ENCODE measurements at places on chromosomes 2 and 18. TPM values are rescaled to one million over a fixed set of nuclear protein-coding genes. Genes with fewer than 3 reads are reported as not detected.

Gene SCYGR1
- not detected for total RNA-seq

Gene STARD6
- not detected for total RNA-seq

Gene ATG9A
- 53.1 TPM for total RNA-seq

Gene ZSWIM2
- not detected for total RNA-seq

Gene PLEK
- total RNA-seq: 12.0 TPM

Gene ANKRD62
- 0.13 TPM for total RNA-seq

Gene TCF23
- total RNA-seq: 0.13 TPM

Gene HOXD12
- total RNA-seq: not detected

Gene FKBP1B
- total RNA-seq: 15.5 TPM

Gene DYSF
- 10.3 TPM for total RNA-seq

Gene VAMP8
- total RNA-seq: 171 TPM

Gene DAW1
- total RNA-seq: not detected

Gene AKAIN1
- total RNA-seq: not detected

Gene MAPK4
- 17.9 TPM for total RNA-seq

Gene CFAP221
- 1.6 TPM for total RNA-seq

Gene TMBIM1
- total RNA-seq: 341 TPM

Gene IL1B
- total RNA-seq: 0.27 TPM

Gene GPAT2
- total RNA-seq: 3.8 TPM

Gene UPP2
- 0.11 TPM for total RNA-seq

Gene MOCOS
- total RNA-seq: 1.0 TPM

Gene TNFAIP6
- 0.83 TPM for total RNA-seq
